ENCODE measurements at places on chromosomes 2 and 18.

DNA sequence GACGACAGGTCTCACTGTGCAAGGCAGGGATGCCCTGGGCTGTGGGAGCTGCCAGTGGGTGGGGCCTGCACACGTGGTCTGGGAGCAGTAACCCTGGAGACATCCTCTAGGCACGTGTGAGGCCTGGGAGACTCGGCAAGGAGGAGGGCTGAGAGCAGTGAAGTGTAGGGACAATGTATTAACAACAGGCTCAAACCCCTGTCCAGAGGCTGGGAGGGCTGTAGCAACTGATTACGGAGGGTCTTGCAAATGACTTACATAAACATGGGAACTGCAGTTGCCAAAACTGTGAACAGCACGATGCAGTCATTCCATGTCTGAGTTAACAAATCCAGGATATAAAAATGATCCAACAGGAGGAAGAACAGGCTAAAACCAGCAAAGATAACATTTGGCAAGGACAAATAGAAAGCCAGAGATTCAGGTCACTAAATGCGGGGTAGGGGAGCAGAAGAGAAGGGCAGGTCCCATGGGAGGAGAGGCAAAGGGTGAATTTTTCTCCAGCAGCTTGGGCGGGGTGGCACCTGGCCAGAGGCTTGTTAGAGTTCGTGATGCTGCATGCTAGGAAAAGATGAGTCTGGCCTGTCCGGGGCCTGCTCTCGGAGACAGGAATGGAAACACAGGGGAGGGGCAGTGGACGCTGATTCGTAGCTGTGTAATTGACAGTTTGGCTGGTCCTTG lies 44.9 kb downstream of the CYP27C1 start:
- DNase-seq: no peak

GRCh38 chr2:12212841-12213597 lies 466.6 kb downstream of the LPIN1 start:
- no peak for DNase-seq

GRCh38 chr2:225310745-225311144 lies 88.8 kb upstream of the NYAP2 start:
- no peak for DNase-seq

GRCh38 chr2:164852086-164852485 lies 10.5 kb upstream of the COBLL1 start:
- DNase-seq: no peak

DNA sequence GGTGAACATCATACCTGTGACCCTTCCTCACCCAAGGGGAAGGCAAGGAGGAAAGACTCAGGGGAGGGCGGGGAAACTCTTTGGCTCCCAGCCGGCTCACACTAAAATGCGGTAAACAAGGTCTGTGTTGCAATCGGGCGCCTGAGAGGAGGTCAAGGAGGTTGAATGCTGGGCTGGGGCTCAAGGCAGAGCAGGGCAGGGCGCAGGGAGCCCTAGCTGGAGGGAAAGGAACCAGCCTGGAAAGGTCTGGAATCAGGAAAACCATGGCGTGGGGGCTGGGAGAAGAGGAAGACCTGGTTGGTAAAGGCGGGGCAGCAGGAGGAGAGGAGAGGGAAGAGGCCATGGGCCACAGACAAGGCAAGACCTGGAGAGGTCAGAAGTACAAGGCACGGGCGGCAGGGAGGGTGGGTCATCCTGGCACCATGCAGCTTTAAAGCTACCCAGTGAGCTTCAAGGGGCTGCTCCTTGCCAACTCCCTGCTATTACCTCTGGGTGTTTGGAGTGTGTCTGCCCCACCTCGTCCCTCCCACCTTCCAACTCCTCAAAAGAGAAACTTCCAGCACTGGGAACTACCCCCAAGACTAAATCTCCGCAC lies 4.8 kb upstream of the TMEM37 start:
- no peak for DNase-seq

GRCh38 chr18:46575851-46576250 lies 81.2 kb downstream of the LOXHD1 start:
- no peak for DNase-seq

DNA sequence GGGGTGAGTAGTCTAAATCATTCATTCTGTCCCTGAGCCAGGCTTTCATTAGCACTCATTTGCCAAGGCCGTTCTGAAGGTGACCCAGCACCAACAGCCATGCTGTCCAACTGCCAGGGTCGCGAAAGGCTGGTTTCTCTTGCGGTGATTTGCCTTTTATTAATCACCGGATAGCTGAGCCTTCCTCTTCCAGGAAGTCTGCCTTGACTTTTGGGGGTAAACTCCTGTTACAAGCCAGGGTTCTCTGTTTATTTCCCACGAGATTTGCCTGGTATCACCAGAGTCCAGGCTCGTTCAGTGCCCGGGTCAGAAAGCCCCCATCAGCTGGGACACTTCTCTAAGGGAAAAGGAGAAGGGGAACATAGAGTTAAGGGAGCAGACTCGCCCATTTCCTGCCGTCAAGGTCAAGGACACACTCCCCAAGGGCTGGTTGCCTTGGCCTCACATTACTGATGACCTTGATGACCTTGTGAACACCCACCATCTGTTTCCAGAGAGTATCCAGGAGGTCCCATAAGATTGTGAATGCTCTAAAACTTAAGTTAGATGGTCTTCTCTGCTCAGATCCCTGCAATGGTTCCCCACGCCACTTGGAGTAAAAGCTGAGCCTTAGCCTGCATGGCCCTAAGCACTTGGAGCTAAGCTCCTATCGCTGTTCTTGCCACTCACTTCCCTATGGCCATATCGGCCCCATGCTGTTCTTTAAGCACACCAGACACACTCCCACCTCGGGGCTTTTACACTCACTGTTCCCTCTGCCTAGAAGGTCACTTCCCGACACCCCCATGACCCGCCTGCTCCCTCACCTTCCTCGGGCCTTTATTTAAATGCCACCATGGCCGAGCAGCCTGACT lies 118.0 kb upstream of the STPG4 start:
- DNase-seq: no peak

DNA sequence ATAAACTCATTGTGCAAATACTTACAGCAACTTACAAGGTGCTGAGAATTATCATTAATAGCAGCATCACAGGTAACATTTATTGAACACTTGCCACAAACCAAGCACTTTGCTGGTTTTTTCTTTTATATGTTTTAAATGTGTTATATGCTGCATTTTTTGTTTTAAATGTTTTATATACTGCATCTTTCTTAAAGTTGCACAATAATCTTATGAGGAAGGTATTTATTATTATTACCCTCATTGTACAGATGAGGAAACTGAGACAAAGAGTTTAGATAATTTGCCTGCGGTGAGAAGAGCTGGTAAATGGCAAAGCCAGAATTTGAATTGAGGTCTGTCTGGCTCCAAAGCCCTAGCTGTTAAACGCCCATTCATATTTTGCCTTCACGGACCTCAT lies 52.2 kb upstream of the RIOK3 start:
- DNase-seq: no peak

- DNase-seq: no peak
Observed at GRCh38 chr2:173803449-173803848, 161.7 kb downstream of the SP3 start.

- peak; percentile 14 for DNase-seq
Observed at GRCh38 chr2:179422037-179422643, 157.5 kb upstream of the SESTD1 start.

GRCh38 chr2:241289053-241289452 lies 26.4 kb downstream of the HDLBP start:
- DNase-seq: no peak

- no peak for DNase-seq
Observed at GRCh38 chr18:48393170-48393569, 16.0 kb downstream of the ZBTB7C start.

- no peak for DNase-seq
Observed at GRCh38 chr18:78672862-78673446, 306.7 kb upstream of the SALL3 start.

- DNase-seq: no peak
Observed at GRCh38 chr2:177728399-177728765, 335.8 kb downstream of the AGPS start.

- DNase-seq: no peak
Observed at GRCh38 chr18:48022021-48022420, 91.6 kb upstream of the SMAD2 start.

GRCh38 chr2:153005071-153005730 lies 286.8 kb downstream of the ARL6IP6 start:
- no peak for DNase-seq

DNA sequence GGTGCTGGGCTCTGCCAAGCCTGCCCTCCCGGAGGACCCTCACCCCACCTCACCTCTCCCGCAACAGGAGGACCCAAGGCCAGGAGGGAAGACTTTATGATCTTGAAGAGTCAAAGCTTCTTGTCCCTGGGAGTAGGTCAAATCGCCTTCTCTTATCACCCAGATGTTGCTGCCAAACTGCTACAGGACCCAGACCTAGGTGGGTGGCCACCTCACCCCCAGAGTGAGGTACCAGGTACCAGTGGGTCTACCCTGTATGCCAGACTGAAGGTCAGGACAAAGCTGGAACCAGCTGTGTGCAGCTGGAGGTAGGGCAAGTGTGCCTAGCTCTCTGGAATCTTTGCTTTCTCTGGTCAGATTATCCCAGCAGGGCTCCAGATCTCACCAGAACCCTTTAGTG lies 197.2 kb downstream of the ZFP36L2 start:
- DNase-seq: no peak

All from activated CD4-positive, alpha-beta T cell treated with anti-CD3 and anti-CD28 coated beads for 4 hours (primary cell).